Stimulated activated CD8-positive, alpha-beta memory T cell treated with anti-CD3 and anti-CD28 coated beads, Interleukin-4, amount 100 ng/mL, for 24 hours (primary cell): ENCODE measurements at places on chromosomes 3 and 15.

- DNase-seq: no peak
Measured at GRCh38 chr15:65723876-65724275, 68.2 kb downstream of the DENND4A start.

DNA sequence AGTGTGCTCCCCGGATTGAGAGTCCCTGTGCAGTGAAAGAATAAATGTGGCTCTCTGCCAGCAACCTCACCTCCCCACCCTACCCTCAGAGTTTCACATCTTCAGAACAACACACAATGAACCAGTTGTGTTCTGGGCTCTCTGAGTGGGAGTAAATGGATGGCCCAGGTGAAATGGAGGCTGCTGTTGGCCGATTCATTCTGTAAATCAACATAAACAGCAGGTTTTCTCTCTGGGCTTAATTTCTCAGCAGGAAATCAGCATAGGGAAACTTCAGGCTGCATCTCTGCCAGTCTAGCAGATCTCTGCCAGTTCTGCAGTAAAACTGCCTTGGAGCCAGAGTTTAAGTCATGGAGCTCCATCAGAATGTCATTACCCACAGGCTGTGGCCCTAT is 54.6 kb upstream of the FURIN start:
- no peak for DNase-seq

DNA sequence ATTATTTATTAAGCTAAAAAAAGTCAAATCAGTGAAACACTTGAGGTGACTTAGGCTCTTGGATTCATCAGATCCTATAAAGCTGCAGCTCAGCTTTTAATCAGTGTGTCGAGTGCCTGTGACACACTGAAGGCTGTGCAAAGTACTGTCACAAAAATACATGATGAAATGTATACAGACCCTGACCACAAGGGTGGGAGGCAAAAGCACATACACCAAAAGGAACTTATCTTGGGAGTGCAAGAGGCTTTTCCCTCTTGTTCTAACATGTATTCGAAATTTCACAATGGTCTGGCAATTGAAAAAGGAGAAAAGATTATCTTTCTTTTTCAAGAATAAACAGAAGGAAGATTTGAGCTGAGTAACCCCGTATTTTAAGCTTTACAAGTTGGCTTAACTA is 35.9 kb downstream of the VGLL4 start:
- no peak for DNase-seq

- DNase-seq: no peak
Measured at GRCh38 chr3:101529816-101530685, 17.0 kb upstream of the SENP7 start.

DNA sequence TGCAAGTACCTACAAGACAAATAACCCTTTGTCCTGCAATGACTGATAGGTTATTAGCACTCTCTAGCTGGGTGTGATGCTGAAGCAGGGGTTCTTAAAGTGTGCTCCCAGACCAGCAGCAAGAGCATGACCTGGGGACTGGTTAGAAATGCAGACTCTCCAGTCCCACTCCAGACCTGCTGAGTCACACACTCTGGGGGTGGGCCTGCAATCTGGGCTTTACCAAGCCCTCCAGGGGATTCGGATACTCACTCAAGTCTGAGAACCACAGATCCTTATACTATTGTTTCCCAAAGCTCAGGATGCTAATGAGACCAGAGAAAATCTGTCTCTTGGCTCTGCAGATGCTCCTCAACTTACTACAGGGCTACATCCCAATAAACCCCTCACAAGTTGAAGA is 142.1 kb upstream of the RAD18 start:
- DNase-seq: no peak

- no peak for DNase-seq
Measured at GRCh38 chr3:144877356-144877755, 905.7 kb downstream of the DIPK2A start.

GRCh38 chr15:92809880-92810361 is 90.2 kb upstream of the CHD2 start:
- DNase-seq: no peak

DNA sequence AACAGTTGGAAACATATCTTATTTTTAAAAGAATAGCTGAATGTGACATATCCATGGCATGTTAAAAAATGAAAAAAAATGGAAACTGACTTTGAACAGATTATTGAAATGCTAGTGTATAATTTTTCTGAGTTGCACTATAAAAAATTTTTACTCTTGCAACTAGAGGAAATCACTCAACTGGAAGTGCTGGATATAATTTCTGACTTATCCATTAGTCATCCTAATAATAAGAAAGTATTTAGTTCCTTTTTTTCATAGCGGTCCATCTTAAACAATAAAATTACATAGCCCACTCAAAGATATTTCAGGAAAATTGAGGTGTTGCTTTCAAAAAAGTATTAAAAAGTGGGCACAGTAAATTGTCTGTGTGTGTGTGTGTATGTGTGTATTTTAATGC is 80.7 kb downstream of the MBNL1 start:
- no peak for DNase-seq

GRCh38 chr3:192621909-192622308 is 105.4 kb downstream of the FGF12 start:
- DNase-seq: no peak

GRCh38 chr15:33547876-33548275 is 237.1 kb downstream of the RYR3 start:
- DNase-seq: no peak

DNA sequence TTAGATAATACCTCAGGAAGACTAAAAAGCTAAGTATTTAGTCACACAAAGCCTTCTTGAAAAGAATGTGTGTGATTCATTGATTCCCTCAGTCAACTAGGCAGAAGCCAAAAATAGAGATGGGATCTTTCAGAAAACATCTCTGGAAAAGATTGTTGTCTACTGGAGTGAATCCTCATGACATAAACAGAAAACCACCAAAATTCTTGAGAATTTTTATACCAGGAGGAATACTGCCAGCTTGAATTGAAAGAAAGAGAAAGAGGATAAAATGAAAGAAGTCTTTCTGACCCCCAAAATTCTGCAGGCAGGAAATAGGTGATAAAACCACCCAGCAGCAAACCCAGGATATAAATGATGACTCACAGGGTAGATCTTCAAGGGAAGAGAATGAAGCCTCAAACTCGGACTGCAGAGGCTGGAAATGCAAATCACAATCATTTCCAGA is 363.1 kb upstream of the PLSCR5 start:
- DNase-seq: no peak

DNA sequence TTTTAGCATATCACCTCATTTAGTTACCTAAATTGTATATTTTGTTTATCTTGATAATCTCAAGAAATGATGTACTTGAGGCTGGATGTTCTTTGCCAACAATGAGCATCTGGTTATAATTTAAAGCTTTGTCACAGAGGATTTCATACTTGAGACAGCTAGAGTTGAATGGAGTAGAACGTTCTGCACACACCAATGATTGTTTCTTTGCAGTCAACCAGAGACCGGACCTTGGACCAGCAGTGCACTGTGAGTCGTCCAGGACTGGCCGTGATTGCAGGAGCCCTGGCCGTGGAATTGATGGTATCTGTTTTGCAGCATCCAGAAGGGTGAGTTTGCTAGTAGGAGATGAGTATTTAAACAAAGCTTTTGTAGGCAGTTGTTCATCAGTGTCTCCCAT is 90.4 kb downstream of the ATG7 start:
- no peak for DNase-seq

- DNase-seq: no peak
Measured at GRCh38 chr15:73826711-73827251, 46.6 kb upstream of the TBC1D21 start.

DNA sequence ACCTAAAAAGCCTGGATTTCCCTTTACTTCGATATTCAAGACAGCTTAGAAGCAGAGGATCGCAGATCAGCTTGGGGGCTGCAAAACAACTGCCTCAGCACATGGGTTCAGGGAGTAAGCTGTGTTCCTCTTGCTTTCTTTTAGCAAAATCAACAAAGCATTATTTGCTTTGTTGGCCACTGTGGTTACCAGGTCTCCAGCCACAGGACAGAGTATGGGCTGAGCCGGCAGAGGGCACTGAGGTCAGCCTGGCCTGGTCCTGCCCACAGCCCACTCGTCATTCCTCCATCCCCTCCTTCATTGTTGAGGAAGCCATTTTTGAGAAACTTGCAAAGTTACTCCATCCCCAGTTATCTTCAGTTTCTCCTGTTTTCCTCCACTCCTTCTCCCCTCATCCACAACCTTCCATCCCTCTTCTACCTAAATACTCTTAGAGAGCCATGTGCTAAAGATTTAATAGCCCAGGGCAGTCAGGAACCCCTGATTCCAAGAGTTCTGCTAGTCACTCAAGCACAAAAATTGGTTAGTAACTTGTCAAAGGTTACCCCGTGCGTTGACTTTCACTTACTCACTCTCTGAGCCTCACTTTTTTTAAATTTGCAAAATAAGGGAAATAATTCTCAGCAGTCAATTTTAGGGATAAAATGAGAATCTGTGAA is 60.0 kb upstream of the HES1 start:
- DNase-seq: no peak

GRCh38 chr3:54294214-54294613 is 171.9 kb downstream of the CACNA2D3 start:
- DNase-seq: no peak

- DNase-seq: no peak
Measured at GRCh38 chr3:129617381-129618185, 11.1 kb upstream of the PLXND1 start.

GRCh38 chr3:194364652-194365434 is 4.7 kb downstream of the LRRC15 start:
- DNase-seq: no peak

GRCh38 chr3:78497021-78497420 is 1270.8 kb downstream of the ROBO1 start:
- DNase-seq: no peak

DNA sequence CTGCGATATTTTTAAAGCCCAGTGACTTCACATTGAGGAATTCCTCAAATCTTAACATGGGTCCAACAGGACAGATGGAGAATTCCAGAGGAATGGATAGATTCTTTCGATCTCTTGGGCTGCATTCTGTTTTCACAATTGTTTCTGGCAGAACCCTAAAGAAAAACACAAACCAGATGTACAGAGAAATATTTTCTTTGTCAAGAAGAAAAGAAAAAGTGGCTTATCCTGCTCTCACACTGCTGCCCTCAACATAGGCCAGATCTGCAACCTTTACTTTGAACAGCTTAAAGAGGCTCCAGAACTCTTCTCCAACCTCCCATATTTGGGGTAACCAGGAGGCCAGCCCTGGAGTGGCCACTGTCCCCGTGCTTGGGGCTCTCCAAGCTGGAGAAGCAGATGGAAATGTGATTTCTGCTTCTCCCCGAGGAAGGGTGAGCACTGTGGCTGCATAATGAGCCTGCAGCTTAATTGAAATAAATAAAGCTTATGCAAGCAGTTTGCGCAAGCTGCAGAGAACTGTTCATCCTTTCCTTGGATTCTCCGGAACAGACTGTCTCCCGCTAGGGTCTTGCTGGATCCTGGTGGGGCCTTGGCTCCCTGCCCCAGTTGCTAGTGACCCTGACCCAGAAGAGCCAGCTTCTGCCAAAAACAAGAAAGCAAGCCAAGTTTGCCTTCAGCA is 453.2 kb upstream of the PROK2 start:
- DNase-seq: no peak

GRCh38 chr3:152587861-152588260 is 247.1 kb upstream of the P2RY1 start:
- no peak for DNase-seq

- DNase-seq: no peak
Measured at GRCh38 chr3:78986416-78987101, 781.2 kb downstream of the ROBO1 start.

DNA sequence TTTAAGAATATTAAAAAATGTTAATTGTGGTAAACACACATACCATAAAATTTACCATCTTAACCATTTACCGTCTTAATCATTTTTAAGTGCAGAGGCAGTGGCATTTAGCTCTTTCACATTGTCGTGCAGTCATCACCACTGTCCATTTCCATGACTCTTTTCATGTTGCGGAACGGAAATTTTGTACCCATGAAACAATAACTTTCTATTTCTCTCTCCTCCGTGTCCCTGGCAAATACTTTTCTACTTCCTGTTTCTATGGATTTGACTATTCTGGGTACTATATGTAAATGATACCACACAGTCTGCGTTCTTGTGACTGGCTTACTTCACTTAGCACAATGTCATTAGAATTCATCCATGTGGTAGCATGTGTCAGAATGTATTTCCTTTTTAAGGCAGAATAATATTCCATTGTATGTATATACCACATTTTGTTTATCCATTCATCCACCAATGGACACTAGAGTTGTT is 27.9 kb downstream of the AKAP13 start:
- DNase-seq: no peak

DNA sequence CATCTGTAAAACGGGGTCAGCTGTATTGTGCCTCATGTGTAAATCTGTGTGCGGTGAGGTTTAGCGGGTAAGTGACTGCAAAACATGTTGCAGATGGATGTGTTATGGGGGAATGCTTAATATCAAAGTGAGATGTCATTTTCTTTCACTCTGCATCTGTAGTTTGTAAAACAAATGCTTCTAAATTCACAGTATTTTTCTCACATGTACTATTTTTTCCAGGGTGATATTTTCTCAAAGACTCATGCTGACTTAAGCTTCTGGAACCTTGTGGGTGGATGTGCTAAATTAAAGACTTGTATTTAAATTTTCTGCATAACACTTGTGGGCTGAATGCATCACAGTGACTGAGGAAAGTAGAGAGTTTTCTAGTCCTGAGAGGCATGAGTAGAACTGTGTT is 115.2 kb upstream of the TP63 start:
- DNase-seq: no peak

DNA sequence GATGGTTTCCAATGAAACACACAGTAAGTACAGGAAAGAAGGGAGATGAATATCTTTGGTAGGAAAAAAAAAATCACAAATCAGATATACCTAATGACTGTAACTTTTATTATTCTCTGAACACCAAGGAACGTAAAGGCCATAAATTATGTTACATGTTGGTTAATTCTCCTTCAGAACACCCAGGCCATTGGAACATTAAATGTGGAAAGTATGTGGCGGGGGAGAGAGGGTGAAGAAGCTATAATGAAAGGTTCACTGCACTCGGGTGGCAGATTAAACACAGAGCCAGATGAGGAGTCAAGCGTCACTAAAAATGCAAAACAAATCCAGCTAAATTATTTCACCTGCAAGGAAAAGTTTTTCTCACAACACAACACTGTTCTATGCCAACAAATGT is 193.8 kb downstream of the FHIT start:
- no peak for DNase-seq

DNA sequence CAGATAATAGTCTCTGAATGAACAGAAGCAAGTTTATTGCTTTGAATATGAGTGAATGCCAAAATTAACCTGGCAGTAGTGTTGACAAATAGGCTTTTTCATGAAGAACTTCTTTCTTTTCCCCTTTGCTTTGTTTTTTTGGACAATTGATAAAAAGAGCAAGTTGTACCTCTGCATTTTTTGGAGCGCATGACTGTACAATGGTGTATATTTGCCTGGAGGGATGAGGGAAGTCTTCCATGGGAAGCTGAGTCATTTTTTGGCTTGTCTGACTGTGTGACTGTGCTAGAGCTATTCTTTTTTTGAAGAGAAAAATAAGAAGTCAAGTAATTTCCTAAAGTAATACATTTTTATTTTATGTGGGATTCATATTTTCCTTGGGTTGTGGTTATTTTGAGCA is 186.9 kb downstream of the KLHL25 start:
- no peak for DNase-seq
